Bone marrow (tissue), 2 donors: ENCODE measurements at places on chromosomes 6 and 20.
A peak's percentile ranks its signal among the peaks of the same experiment; 100 is the strongest.

DNA sequence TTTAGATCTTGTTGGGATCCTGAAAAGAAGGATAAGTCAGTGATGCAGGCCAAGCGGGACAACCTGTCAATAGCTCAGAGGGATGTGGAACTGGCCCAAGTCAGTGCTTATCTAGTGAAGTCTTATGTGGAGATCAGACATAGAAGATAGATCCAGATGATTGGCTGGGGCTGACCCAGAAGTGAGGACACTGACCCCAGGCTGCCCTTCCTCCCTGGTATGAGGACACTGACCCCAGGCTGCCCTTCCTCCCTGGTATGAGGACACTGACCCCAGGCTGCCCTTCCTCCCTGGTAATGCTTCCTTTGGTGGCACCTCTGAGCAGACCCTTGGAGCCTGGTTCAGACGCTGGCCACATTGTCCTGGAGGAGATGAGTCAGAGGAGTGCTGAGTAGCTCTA, 159.7 kb downstream of the PHACTR3 start:
- DNase-seq, result no peak

GRCh38 chr20:41034239-41034638, 5.6 kb downstream of the TOP1 start:
- DNase-seq, result no peak

- DNase-seq, result no peak
Observed at GRCh38 chr6:111727802-111728201, 122.1 kb upstream of the TRAF3IP2 start.

DNA sequence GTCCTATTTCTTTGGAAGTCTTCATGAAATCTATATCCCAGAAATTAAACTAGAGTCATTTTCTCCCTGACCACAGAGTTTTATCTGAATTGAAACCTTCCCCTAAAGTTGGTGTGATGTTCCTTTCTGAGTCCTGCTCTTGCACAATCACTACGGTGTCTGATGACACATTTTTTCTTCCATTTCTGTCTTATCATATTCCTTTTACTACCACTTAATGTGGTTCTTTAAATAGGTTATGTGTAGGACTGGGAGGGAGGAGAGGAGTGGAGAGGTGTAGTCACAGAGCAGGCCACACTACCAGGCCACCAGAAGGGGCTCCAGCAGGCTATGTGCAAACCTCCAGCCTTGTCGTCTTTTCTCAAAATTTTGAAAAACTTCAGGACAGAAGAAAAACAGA, 39.7 kb upstream of the ATXN1 start:
- DNase-seq, result no peak

DNA sequence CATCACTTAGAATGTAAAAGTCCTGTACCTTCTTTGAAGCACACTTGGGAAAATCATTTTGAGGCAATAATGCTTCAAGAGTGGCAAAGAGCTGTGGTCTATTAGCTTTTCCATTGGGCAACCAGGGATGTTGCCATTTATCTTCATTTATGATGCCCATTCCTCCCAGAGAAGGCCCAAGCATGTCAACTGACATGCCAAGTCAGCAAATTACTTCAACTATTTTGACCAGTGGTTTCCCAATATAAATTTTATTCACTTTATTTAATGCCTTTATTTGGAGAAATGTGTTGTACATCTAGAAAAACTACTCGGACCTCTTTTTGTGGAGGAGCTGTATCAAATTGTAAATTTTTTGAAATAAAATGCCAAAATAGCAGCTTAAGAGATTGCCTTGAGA, 164.1 kb upstream of the PCSK2 start:
- DNase-seq, result no peak

GRCh38 chr6:63941747-63942470, 306.3 kb downstream of the PHF3 start:
- peak; percentile 54 for DNase-seq

DNA sequence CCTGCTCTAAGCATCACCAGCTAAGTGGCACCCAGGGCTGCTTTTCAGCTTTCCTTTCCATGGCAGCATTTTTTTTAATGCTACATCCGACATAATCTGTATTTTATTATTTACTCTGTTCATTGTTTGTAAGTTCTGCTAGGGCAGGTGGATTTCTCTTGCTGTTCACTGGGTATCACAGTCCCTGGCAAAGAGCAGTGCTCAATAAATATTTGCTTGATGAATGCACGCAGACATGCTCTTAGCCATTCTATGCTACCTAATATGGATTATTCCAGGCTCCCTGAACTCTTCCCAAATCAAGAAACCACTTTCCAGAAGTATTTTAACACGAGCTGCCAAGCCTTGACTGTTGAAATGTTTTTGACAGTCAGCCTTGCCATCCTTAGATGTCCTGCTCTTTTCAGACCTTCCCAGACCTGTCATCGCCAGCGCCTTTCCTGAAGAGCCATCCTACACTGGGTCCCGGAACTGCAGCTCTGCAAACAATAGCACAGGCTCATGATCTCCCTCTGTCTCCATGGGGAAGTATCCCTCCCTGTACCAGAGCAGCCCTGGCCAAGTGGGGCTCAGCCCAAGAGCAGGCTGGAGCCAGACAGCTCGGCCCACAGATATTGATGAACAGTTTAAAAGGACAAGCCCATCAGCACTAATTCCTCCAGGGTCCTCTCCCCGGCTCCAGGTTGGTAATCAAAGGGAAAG, 136.5 kb upstream of the CDH4 start:
- DNase-seq, result no peak

GRCh38 chr6:45569210-45569945, 191.6 kb upstream of the SUPT3H start:
- no peak for DNase-seq

DNA sequence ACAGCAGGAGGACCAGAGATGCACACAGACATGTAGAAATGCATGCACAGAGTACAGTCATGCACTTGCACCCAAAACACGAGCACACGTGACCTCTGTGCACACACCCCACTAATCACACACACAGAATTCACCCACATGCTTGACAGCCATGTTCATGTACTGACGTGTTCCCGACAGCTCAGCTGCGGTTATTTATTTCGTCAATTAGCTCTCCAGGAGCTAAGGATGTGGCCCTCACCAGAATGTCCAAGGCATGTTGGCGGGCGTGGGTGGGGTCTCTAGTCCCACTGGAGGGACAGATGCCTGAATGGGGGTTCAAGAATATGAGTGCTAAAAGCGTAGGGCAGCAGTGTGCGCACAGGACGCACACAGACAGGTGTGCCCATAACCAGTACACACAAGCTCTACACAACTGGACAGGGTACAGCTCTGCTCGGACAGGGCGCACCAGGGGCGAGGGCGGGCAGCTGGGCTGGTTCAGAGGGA, 571 bp upstream of the PRPF6 start:
- DNase-seq, result no peak

DNA sequence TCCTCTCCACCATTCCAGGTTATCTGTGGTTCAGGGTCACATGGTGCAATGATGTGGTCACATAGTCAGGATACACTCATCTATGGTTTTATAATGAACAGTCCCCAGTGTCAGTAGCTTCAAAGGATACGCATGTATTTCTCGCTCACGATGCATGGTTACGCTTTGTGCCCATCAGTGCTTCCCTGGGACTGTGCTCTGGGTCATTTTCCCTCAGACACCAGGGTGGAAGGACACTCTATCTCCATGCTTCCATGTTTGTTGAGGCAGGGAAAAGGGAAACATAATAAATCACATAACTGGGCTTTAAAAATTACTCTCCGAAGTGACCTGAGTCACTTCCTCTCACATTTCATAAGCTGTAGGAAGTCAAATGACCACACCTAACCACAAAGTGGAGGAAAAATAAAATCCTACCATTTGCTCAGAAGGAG, 394.8 kb upstream of the NOX3 start:
- DNase-seq, result no peak
